Stimulated activated CD4-positive, alpha-beta T cell treated with anti-CD3 and anti-CD28 coated beads, Interleukin-1b, Interleukin-23, amount 100 ng/mL, for 1 hour (primary cell): ENCODE measurements at places on chromosomes 1 and 21.

DNA sequence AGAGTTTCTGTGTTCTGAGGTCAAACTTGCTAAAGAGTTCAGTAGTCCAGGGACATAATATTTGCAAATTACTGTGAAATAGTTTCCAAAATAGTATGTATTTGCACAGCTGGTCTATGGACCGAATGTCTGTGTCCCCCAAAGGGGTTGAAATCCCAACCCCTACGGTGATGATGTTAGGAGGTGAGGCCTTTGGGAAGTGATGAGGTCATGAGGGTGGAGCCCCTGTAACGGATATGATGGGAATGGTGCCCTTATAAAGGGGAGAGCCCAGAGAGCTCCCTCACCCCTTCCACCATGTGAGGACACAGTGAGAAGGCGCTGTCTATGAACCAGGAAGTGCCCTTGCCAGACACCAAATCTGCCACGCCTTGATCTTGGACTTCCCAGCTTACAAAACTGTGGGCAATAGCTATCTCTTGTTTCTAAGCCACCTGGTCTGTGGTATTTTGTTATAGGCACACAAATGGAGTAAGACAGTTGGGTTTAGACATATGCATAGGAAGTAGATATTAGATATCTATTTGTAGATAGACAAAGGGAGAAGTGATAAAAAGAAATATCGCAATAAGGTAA is 21.7 kb downstream of the RNF187 start:
- no peak for DNase-seq

GRCh38 chr1:205188098-205188497 is 23.4 kb downstream of the DSTYK start:
- no peak for DNase-seq

DNA sequence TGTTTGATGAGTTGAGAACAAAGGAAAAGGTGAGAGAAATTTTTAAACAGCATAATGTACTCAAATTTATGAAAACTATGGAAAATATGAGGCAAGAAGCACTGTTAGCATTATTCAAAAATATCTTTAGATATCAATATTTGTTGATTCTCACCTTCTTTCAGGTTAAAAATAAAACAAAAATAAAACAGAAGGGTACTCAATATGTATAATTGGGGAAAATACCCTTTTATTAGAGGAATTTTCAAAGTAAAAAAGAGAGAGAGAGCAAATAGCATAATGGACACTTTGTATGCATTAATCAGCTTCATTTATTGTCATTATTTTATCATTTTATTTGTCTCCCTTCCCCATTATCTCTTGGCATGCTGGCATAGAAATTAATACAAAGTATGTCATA is 27.5 kb downstream of the MAP3K21 start:
- no peak for DNase-seq

- DNase-seq = no peak
These were observed 186.6 kb downstream of the GRIK1 start for GRCh38 chr21:29753216-29753615.

DNA sequence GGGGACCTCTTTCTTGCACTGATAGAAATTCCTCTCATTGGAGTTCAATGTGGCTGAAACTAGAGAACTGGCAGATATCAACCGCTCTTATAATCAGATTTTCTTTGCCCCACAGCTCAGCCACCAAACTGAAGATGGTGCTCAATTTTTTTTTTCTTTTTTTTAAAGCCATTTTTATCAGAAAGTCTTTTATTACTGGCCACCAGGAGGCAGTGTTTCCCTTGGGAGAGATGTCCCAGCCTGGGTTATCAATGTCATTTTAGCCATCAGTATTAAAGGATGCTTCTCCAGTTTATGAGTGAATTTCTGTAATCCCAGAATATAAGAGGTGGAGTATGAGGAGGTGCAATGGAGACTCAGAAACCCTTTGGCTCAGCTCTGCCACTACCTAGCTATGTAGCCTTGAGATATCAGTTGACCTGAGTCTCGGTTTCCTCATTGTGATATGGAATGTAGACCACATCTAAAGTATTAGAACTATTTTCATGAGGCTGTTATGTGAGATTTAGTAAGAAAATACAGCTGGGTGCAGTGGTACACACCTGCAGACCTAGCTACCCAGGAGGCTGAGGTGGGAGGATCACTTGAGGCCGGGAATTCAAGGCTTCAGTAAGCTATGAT is 27.6 kb downstream of the CD244 start:
- no peak for DNase-seq

- no peak for DNase-seq
These were observed 9.8 kb downstream of the CACYBP start for GRCh38 chr1:175009532-175009931.

DNA sequence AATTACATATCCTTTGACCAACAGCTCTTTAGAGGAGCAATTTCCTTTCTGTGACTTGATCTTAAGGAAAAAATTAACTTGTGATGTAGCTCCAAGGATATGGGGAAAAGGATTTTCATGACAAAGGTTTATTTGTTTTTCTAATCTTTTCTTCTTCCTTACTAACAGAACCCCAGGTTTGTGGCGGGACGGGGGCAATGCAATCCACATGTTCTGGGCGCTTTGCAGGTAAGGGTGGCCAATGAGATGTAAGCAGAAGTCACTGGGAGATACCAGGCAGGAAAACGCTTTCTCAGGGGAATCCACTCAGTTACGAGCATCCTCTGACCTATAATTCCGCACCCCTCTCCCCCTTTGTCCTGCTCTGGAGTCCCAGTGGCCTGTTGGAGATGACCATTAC is 122.0 kb downstream of the MRPS6 start:
- DNase-seq = no peak

GRCh38 chr1:37954316-37954971 is 7.6 kb upstream of the INPP5B start:
- no peak for DNase-seq

GRCh38 chr1:193806079-193807048 is 620.0 kb upstream of the B3GALT2 start:
- no peak for DNase-seq

- DNase-seq = no peak
These were observed 56.5 kb downstream of the IRF2BP2 start for GRCh38 chr1:234553240-234554188.

- no peak for DNase-seq
These were observed 36.6 kb downstream of the GPR3 start for GRCh38 chr1:27429029-27429425.

DNA sequence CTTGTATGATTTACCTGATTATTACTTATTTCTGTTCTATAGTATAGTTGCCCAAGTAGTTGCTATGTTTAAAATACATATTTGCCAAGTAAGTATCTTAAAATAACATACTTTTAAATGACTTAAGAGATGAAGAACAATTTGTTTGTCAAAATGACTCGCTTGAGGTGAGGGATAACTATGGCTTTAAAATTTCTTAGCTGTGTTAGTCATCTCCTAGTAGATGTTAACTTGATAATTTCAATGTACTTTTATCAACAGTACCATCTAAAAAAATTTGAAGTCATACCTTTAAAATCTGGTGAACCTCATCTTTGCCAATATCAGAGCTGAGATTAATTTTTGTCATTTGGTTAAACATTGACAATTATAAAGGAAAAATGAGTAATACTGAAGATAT is 37.7 kb downstream of the ODR4 start:
- no peak for DNase-seq

- no peak for DNase-seq
These were observed 466.2 kb upstream of the NR5A2 start for GRCh38 chr1:199561334-199561733.

GRCh38 chr1:217431395-217431794 is 199.5 kb downstream of the GPATCH2 start:
- no peak for DNase-seq

DNA sequence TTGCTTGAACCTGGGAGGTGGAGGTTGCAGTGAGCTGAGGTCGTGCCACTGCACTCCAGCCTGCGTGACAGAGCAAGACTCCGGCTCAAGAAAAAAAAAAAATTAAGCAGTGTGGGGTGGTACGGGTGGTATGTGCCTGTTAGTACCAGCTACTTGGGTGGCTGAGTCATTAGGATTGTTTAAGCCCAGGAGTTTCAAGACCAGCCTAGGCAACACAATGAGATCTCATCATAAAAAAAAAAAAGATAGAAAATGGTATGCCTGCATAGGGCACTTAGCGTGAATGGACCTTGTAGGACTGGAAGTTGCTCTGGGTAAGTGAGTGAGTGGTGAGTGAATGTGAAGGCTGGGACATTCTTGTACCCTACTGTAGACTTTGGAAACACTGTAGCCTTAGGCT is 37.0 kb downstream of the TBCE start:
- DNase-seq = no peak

DNA sequence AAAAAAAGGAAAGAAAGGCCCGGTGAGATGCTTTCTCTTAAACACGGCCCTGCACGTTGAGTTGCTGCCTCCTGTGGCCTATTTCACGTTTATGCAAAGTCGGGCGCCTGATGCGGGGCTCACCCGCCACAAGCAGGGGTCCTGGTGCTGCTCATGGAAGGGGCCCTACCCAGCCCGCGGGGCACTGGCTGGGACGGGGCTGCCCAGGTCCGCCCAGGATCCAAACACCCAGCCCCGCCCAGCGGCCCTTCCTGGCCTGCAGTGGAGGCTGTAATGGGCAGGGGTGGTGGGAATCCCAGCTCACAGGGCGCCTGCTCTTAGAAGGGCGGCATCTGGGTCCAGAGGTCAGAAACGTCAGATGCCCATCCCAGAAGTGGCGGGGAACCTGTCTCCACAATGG is 1.6 kb downstream of the COL6A2 start:
- no peak for DNase-seq

GRCh38 chr1:5765997-5766913 is 226.0 kb downstream of the NPHP4 start:
- DNase-seq = no peak

DNA sequence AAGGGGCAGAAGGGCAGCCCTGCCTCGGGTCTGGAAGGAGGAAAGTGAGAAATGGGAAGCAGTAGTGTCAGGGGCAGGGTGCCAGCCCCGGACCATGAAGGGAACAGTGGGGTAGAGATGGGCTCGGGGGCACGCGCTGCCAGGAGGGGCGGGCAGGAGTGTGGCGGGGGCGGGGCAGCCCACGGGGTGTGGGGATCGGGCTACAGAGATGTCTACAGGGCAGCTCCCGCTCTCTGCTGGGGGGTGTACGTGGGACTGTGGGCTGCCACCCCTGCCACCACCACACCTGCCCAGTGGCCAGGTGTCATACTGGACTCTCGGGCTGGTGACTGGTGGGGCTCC is 7.4 kb downstream of the ARHGEF16 start:
- no peak for DNase-seq

GRCh38 chr1:231013391-231014015 is 26.6 kb downstream of the FAM89A start:
- DNase-seq = no peak

DNA sequence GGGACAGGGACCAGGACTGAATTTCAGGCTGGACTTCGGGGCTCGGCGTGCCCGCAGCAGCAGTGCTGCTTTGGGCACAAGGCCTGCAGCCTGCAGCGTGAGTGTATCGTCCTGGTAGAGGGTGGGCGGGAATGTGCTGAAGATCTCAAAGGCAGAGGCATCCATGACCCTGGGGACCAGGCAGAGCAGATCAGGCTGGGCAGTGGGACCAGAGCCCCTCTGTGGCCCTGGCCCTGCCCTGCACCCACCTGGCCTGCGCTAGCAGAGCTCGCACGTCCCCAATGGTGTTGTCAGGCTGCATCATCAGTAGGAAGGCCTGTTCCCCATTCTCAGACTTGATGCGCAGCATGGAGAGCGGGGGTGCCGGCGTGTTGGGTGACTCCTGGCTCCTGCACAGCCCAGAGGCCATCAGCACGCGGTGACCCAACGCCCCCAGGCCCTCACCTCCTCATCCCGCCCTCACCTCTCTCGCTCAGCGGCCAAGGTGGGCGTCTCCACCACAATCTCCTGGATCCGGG is 2.6 kb downstream of the SH3BGRL3 start:
- no peak for DNase-seq

DNA sequence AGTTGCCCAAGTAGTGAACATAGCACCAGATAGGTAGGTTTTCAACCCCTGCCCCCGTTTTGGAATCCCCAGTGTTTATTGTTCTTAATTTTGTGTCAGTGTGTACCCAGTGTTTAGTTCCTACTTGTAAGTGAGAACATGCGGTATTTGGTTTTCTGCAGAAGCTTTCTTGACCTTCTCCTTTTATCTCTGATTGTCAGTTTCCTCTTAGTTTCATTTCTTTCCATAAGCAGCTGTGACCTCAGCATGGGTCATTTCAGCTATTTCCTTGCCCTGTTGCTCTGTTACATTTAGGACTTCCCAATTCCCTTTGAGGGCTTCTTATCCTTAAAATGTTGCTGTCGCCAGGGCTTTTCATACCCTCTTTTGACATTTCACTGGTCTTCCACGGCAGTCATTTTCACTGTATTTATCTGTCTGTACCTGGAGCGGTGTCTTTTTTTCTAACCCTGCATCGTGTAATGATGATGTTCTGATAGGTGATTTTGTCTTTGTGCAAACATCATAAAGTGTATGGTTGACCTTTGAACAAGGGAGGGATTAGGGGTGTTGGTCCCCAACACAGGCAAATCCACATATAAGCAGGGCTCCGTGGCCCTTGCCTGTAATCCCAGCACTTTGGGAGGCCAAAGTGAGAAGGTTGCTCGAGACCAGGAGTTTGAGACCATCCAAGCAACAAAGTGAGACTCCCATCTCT is 15.0 kb downstream of the ITSN1 start:
- DNase-seq = no peak

DNA sequence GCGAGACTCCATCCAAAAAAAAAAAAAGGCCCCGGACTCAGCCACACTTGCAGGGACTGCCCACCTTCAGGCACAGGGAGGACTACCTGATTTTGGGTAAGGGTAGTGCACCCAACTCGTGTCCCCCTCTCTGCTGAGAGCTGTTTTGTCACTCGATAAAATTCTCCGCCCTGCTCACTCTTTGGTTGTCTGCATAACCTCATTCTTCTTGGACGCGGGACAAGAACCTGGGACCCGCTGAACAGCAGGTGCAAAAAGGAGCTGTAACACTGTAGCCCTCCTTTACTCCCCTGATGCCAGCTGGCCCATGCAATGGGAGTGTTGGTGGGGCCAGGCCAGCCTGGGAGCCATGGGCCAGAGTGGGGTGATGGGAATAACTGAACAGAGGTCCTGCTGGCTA is 10.6 kb downstream of the S100B start:
- DNase-seq = no peak

DNA sequence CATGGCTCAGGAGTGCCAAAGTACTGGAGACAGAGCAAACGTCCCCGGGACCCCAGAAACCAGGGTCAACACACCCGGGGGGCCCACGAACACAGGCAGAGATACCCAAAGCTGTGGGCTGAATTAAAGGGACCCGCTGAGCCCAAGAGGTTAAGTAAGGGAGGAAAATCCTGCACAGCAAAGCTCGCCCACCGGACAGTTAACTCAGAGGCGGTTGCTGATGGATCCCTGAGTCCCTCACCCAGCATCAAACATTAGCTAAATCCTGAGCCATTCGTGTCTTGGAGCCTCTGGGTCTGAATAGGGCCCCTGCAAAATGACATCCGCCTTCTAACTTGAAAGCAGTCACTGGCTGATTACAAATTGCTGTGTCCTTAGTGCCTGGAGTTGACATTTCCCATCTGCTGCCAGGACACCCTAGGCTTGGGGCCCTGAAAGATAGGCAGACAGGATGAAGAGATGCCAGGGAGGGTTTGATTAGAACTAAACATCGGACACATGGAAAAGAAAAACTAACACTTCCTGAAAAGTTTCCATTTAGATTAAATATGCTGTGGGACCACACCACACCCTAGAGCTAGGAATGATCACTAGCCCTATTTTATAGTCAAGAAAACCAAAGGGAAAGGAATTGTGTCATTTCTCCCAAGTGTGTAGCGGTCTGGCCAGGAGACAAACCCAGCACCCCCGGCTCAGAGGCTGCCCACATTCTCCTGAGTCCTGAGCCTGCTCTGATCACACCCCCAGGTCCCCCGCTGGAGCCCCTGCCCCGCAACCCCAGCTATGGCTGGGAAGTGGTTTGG is 239.3 kb downstream of the NPHP4 start:
- DNase-seq = no peak

- DNase-seq = peak; percentile 44
These were observed at the start of gene RCC2 for GRCh38 chr1:17439250-17440073. Gene RCC2 (minus strand): TSS chr1:17439677. CDS start chr1:17438514, 1,163 bp downstream.
